ENCODE measurements at places on chromosomes 2 and 18.

DNA sequence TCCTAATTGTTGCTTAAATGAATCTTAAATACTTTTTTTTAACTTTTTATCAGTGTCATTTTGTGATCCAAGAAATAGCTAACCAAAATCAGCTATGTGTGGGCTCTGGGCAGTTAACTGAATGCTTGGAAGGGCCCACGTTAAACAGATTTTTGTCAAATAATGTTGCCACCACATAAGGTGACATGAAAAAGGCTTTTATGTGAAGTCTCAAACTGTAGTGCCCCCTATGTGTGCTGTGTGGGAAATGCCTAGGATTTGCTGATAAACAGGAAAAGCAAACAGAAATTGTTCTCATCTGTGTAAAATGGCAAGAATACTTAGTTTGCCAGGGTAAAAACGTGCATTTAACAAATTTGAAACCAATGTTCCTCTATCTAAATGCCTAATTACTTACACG lies 242.2 kb downstream of the ZNF516 start:
- ATAC-seq, result no peak

GRCh38 chr18:58390399-58390798 lies 238.5 kb downstream of the ALPK2 start:
- no peak for ATAC-seq

DNA sequence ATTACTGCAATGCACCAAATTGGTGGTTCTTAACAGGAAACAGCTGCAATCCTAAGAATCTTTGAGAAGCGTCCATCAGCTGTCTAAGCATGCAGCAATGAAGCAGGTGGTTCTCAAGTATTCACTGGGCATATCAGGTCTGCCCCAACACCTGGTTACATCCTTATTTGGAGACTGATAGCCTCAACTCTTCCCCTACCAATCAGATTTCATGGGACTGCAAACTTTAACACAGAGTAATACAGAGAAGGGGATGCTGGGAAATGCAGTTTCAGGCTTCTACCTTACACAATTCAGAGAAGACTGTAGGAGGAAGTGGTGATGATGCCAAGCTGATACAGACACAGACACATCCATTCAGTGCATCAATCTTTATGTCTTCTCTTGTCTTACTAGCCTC lies 240.5 kb downstream of the BCL2 start:
- no peak for ATAC-seq

DNA sequence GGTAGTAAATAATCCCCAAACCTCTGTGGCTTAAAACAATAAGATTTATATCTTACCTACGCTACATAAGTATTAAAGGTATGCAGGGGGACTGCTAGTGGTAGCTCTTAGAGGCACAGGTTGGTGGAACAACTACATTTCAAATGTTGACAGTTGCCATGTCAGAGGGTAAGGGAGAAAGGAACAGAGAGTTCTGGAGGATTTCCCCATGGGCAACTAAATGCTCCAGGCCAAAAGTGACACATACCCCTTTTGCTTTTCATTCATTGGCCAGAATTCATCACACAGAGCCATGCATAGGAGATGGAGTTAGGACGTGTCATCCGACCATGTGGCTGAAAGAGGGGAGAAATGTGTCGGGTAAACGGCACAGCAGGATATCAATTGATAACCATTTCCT lies 133.2 kb downstream of the NAPG start:
- ATAC-seq, result no peak

GRCh38 chr2:142561656-142562055 lies 315.8 kb upstream of the KYNU start:
- ATAC-seq, result no peak
